Mammary epithelial cell (primary cell): ENCODE measurements at places on chromosomes 6 and 20. TPM values are rescaled to one million over a fixed set of nuclear protein-coding genes. Genes with fewer than 3 reads are reported as not detected.
A peak's percentile ranks its signal among the peaks of the same experiment; 100 is the strongest.

GRCh38 chr6:28907394-28907793 lies 16.4 kb downstream of the TRIM27 start:
- DNase-seq = peak; percentile 20

GRCh38 chr6:94300424-94301144 lies 881.2 kb upstream of the EPHA7 start:
- DNase-seq = no peak

The MUC22 gene
- total RNA-seq = not detected

DNA sequence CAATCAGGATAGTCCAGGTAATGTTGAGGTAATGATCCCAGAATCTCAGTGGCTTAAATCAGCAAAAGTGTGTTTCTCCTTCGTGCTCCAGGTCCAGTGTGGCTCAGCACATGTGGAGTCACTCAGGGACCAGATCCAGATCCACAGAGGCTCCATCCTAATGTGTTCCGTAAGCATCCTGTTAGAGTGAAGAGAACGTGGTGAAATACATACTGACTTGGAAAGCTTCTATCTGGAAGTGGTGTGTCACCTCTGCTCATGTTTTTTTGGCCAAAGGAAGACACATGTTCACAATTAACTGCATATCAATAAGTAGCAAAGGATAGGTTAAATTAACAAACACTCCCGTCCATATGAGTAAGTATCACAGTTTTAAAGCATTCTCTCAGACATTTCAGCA lies 26.8 kb upstream of the PREP start:
- no peak for DNase-seq

- peak; percentile 42 for DNase-seq
These were observed 677.7 kb downstream of the DOK5 start for GRCh38 chr20:55153001-55153645.

- DNase-seq = no peak
These were observed 128.4 kb upstream of the SGK1 start for GRCh38 chr6:134446218-134446848.

GRCh38 chr6:167588920-167589614 lies 237.6 kb upstream of the AFDN start:
- no peak for DNase-seq

- DNase-seq = no peak
These were observed 74.0 kb upstream of the SNX9 start for GRCh38 chr6:157748839-157749571.

GRCh38 chr20:23361476-23362391 lies at the start of gene GZF1:
TSS of gene GZF1 (plus strand) at chr20:23362182. CDS start at chr20:23364384, 2,202 bp downstream.
- peak; percentile 98 for DNase-seq

- DNase-seq = no peak
These were observed 249.1 kb downstream of the TBC1D7 start for GRCh38 chr6:13079096-13079723.

DNA sequence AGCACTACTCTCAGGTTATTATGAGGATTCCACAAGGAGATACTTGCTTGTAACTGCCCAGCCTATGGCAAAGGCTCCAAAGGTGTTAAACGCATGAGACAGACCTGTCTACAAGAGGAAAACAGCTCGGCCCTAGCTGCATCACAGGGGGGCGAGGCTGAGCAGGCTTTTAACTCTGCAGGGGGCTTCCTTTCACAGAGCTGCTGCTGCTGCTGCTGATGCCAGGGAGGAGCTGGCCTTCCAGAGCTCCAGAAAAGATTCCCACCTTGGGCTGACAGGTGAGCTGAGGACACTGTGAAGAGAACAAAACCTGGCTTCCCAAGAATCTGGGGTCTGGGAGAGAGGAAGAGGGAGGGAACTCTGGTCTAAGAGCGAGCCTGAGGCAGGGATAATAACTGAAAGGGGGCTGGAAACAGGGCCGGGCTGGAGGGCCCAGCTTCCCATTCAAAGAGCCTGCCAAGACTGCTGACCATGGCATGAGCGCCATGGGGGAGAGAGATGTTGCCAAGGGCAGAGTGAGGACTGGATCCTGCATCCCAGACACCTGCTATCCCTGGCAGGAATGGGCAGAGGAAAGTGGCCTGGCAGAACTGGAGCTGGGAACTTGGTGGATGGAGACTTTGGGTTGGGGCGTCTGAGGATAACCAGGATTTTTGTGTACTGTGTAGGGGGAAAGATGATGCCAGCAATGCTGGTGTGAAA lies 211.1 kb upstream of the LRFN2 start:
- no peak for DNase-seq

DNA sequence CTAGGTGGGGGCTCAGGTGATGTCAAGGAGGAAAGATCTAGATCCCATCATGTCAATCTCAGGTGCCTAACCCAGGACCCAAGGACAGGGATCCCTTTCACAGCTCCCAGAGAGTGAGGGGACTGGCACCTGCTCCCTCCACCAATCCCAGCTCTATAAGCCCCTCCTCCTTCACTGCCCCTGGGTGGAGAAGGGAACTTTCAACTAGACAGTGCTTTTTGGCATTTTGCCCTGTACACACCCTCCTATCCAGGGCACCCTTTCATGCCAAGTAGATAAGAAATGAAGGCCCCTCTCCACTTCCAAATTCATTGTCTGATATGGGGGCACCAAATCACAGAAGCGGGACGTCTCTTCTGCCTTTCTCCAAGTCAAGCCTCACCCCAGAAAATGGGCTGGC lies 61.6 kb downstream of the MDGA1 start:
- DNase-seq = no peak

GRCh38 chr6:41939848-41940758 lies 1.5 kb downstream of the CCND3 start:
- peak; percentile 18 for DNase-seq
